ENCODE measurements at places on chromosomes 13 and 19.

DNA sequence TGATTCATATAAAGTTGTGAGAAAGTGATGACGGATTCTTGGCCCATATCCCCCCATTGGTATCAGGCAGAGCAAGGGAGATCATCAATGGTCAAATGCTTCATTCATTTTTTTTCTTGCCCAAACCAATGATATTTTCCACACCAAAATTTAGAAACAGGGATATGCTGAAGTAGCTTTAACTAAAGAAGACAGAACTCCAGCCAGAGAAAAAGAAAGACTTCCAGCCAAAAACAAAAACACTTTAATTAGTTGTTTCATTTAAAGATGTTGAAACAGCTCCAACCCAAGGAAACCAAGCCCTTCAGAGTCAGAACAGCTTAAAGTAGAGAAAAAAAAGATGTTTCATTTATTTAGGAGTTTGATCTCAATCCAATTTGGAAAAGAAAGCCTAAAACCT is 358.9 kb upstream of the NBEA start:
- no peak for DNase-seq

DNA sequence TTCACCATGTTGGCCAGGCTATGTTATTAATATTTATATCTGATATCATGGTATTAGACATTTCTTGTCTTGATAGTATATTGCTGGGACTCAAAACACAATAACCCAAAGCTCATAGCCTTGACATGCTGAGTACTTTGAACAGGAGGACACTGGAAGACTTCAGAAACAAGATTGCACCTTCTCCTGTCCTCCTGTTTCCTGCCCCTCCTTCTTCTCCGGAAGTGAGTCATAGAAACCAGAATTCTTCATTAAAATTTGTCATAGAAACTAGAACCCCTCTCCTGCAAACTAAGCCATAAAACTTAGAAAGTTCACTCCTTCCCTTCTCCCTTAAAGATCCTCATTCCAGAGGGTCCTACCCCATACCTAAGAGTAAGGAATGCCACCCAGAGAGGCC is 400.2 kb downstream of the SLITRK5 start:
- no peak for DNase-seq

DNA sequence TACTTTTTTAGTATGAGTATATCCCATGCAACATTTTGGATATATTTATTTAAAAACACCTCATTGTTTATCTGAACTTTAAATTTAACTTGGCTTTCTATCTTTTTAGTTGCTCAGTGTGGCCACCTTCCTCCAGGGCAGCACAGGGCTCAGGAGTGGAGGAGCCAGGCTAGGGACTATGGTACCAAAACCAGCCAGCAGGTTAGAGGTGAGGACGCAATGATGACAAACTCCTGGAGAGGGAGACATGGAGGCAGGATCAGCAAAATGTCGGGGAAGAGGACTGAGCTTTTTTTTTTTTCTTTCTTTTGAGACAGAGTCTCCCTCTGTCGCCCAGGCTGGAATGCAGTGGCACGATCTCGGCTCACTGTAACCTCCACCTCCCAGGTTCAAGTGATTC is 29.6 kb upstream of the CALM3 start:
- DNase-seq: no peak

- no peak for DNase-seq
These were observed 56.1 kb downstream of the DNAJC15 start for GRCh38 chr13:43079392-43079931.

GRCh38 chr19:8592231-8593009 is 15.2 kb upstream of the MYO1F start:
- DNase-seq: peak; percentile 82

DNA sequence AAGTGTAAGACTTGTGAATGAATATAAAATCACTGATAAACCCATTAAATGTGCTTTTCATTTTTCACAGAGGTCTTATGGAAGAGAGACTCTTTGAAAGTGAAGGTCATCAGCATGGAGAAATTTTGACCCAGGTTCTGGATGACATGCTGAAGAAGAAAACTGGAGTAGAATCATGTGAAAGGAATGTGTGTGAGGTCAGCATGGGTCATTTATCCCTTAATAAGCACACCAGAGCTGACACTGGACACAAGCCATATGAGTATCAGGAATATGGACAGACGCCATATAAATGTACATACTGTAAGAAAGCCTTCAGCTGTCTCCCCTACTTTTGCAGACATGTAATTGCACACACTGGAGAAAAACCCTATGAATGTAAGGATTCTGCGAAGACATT is 29.0 kb downstream of the ZNF20 start:
- no peak for DNase-seq

Data from right renal pelvis (tissue), 4 donors.